ENCODE measurements at places on chromosomes 3 and 15. TPM values are rescaled to one million over a fixed set of nuclear protein-coding genes. Genes with fewer than 3 reads are reported as not detected.

GRCh38 chr15:77014132-77015081 is 19.5 kb downstream of the PSTPIP1 start:
- H3K4me1 ChIP-seq, result no peaks in the 10 kb centered on the region
- no peaks in the 10 kb centered on the region for H3K27me3 ChIP-seq
- peak overlapping the region; percentile 58 for H3K27ac ChIP-seq

- no peaks in the 10 kb centered on the region for H3K4me1 ChIP-seq
- DNase-seq, result no peak
- no peaks in the 10 kb centered on the region for H3K36me3 ChIP-seq
- H3K27me3 ChIP-seq, result no peaks in the 10 kb centered on the region
- H3K27ac ChIP-seq, result no peak overlapping the region
These were observed 54.9 kb downstream of the EPHA6 start for GRCh38 chr3:96869316-96869715.

The CCR2 gene
- 17.8 TPM for total RNA-seq

GRCh38 chr15:40543631-40544294 is 21.1 kb downstream of the CCDC32 start:
- H3K27me3 ChIP-seq, result no peaks in the 10 kb centered on the region
- no peak overlapping the region for H3K4me3 ChIP-seq
- peaks cover 7% of the 10 kb centered on the region for H3K36me3 ChIP-seq
- H3K27ac ChIP-seq, result no peak overlapping the region
- DNase-seq, result no peak
- H3K4me1 ChIP-seq, result no peaks in the 10 kb centered on the region

The GRK7 gene
- total RNA-seq, result 0.12 TPM

DNA sequence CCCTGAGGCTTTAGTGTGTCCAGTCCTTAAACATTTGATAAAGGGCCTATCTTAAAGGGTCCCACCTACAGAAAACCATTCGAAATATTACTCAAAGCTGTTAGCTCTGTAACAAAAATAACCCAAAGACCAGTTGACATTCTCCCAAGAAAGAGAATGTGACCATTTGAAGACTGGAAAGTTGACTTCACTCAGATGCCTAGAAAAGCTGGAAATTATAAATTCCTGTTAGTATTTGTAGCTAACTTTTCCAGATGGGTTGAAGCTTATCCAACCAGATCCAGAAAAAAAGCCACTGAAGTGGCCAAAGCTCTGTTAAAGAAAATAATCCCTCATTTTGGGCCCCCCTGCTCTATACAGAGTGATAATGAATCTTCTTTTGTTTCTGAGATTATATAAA is 408.4 kb downstream of the PLOD2 start:
- H3K27ac ChIP-seq, result no peak overlapping the region
- H3K4me1 ChIP-seq, result no peaks in the 10 kb centered on the region
- no peaks in the 10 kb centered on the region for H3K36me3 ChIP-seq
- H3K4me3 ChIP-seq, result no peak overlapping the region
- no peak for DNase-seq

DNA sequence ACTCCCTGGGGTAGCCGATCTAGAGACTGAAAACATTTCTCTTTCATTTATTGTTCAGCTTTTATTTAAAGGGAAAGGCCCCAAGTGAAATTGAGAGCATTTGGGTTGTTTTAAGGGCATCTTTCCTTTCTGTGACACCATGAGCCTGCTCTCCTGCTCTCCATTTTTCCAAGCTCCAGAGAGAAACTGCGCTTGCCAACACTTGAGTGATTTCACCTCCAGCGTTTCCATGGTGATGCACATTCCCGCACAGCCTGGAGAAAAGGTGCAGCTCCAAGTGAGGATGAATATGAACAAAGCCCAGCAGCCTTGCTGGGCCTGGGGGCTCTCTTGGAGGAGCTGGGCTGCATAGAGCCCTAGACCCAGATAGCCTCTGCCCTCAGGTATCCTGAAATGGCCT is 159.2 kb upstream of the PPP2R3A start:
- no peaks in the 10 kb centered on the region for H3K36me3 ChIP-seq
- no peak overlapping the region for H3K27ac ChIP-seq
- no peaks in the 10 kb centered on the region for H3K27me3 ChIP-seq
- no peaks in the 10 kb centered on the region for H3K4me1 ChIP-seq
- no peak for DNase-seq
- H3K4me3 ChIP-seq, result no peak overlapping the region

DNA sequence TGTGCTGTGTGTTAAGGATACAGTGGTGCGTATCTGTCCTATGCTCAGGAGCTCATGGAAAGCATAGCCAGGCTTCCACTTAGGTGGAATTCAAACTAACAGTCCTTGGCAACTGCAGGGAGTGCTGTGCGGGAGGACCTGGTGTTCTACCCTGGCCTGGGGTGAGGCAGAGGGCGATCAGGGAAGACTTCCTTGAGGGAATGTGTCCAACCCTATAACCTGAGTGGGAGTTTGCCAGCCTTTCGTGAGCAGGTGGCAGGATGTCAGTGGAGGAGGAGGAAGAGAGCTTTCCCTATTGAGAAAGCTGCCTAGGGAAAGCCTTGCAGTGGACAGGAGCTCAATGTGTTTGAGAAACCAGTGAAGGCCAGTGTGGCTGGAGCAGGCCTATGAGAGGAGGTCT is 271.1 kb upstream of the C2CD4B start:
- no peaks in the 10 kb centered on the region for H3K4me1 ChIP-seq
- H3K4me3 ChIP-seq, result no peak overlapping the region
- DNase-seq, result no peak
- H3K27ac ChIP-seq, result no peak overlapping the region
- no peaks in the 10 kb centered on the region for H3K36me3 ChIP-seq

- H3K27ac ChIP-seq, result peak overlapping the region; percentile 62
- peaks cover 13% of the 10 kb centered on the region for H3K4me1 ChIP-seq
These were observed 6.5 kb upstream of the TNK2 start for GRCh38 chr3:195914648-195915473.

The BCL2A1 gene
- 91.1 TPM for total RNA-seq

DNA sequence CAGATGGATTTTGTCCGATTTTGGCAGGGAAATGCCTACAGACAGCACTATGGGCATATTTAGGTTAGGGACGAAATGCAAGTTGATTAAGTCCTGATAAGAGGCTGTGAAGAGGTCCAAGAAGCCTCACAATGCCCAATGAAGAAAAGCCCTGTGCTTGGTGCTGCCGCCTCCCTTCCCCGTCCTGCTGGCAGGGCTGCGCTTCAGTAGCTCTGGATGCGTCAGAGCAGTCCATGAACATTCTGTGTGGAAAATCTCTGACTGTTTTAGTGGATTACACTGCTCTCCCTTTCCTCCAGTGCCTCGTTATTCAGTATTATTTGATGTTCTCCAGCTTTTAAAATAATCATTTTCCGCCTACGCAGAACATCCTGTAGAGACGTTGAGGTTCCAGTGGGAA is 39.6 kb downstream of the MLH1 start:
- no peak overlapping the region for H3K4me3 ChIP-seq
- H3K27me3 ChIP-seq, result no peaks in the 10 kb centered on the region
- H3K27ac ChIP-seq, result no peak overlapping the region
- H3K4me1 ChIP-seq, result peaks cover 6% of the 10 kb centered on the region
- H3K36me3 ChIP-seq, result peaks cover 77% of the 10 kb centered on the region

DNA sequence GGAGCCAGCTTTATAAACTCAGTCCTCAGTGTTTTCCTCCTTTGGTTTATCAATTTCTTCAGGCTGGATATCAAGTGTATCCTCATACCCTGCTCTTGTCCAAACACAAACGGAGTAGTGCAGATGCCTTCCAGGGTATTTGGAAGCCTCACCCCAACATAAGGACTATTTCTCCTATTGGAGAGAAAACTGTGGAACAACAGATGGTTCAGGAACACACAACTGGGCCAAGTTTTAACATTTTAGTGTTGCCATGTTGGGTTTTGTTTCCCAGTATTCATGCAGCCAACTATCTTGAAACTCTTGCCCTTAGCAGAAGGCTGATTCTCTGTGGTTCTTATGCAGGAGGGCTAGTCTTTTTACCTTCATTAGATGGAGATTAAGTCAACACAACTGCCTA is 398.1 kb downstream of the GABRB3 start:
- H3K27me3 ChIP-seq, result no peaks in the 10 kb centered on the region
- H3K4me3 ChIP-seq, result no peak overlapping the region
- H3K27ac ChIP-seq, result no peak overlapping the region
- no peaks in the 10 kb centered on the region for H3K4me1 ChIP-seq
- DNase-seq, result no peak

DNA sequence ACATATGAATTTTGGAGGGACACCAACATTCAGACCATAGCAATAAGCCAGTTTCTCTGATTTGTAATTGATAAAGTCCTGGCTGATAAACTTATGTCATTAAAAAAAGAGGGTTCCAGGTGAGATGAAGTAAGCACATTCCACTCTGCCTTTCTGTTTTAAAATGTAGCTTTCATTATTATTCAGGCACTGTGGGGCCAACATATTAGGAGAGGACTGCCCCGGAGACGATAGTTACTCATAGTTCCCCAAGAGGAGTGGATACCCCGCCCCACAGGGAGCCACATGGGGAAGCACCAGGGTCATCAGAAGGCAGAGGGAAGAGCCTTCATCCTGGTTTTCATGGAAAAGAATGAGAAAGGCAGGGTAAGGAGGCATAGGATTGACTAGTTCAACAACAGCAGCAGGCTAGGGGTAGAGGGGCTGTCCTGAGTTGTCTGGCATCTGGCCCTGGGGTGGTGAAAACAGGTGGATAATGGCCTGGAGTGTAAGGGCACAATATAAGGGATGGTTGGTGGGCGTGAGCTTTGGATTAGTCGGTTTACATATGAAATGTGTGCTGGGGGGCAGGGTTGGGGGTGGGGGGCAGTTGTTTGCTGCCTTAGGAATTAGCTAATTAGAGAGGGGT is 78.7 kb upstream of the PROK2 start:
- H3K4me3 ChIP-seq, result no peak overlapping the region
- no peaks in the 10 kb centered on the region for H3K4me1 ChIP-seq
- DNase-seq, result no peak
- H3K27ac ChIP-seq, result no peak overlapping the region
- H3K36me3 ChIP-seq, result no peaks in the 10 kb centered on the region

DNA sequence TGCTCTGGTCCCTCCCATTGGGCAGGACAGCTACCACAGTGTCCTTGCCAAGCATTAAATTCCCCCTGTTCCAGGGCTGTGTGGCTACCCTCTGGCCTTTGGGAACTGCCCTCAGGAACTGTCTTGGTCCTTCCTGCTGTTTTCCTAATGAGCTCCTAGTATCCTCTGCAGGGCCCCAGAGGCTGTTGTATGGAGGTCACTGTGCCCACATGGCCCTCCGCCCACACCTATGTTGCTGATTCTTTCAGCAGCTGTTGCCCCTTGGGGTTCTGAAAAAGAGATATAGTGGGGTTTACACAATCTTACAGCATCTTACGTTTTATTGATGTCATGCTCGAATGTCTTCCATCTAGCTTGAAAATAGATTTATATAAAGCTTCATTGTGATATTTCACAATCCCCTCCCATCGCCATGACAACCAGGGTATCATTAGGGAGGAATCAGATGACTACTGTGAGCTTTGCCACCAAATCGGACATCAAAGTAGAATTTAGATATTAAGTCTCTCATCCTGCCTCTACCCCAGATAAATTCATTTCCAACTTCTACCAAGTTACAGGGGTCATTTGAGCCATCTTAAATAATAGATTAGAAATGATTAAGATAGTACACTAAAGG is 97.1 kb upstream of the NR2E3 start:
- no peak overlapping the region for H3K4me3 ChIP-seq
- no peak overlapping the region for H3K27ac ChIP-seq
- DNase-seq, result no peak
- no peaks in the 10 kb centered on the region for H3K4me1 ChIP-seq
- no peaks in the 10 kb centered on the region for H3K27me3 ChIP-seq
- no peaks in the 10 kb centered on the region for H3K36me3 ChIP-seq

The DPH3 gene
- 29.8 TPM for total RNA-seq

The SPSB4 gene
- total RNA-seq, result 1.2 TPM

The CCR9 gene
- not detected for total RNA-seq
